ENCODE measurements at places on chromosomes 12 and 14. TPM values are rescaled to one million over a fixed set of nuclear protein-coding genes. Genes with fewer than 3 reads are reported as not detected.

RTL1 gene
- polyA plus RNA-seq, result not detected

MOAP1 gene
- polyA plus RNA-seq, result 40.1 TPM

IKZF4 gene
- polyA plus RNA-seq, result 2.7 TPM

SPIC gene
- not detected for polyA plus RNA-seq

TRHDE gene
- polyA plus RNA-seq, result 1.6 TPM

CLEC2A gene
- not detected for polyA plus RNA-seq

DLGAP5 gene
- polyA plus RNA-seq, result not detected

CELA1 gene
- polyA plus RNA-seq, result not detected

CLEC14A gene
- 22.4 TPM for polyA plus RNA-seq

SLC8B1 gene
- polyA plus RNA-seq, result 18.6 TPM

SDS gene
- polyA plus RNA-seq, result not detected

FOXM1 gene
- polyA plus RNA-seq, result 1.3 TPM

SARNP gene
- 109 TPM for polyA plus RNA-seq

WSCD2 gene
- polyA plus RNA-seq, result 2.0 TPM

C1RL gene
- 25.2 TPM for polyA plus RNA-seq

SMCO2 gene
- not detected for polyA plus RNA-seq

OTX2 gene
- not detected for polyA plus RNA-seq

SLCO1A2 gene
- 0.15 TPM for polyA plus RNA-seq

HOXC9 gene
- 11.7 TPM for polyA plus RNA-seq

NOPCHAP1 gene
- polyA plus RNA-seq, result 14.8 TPM

ADCK1 gene
- 10.3 TPM for polyA plus RNA-seq

IL26 gene
- polyA plus RNA-seq, result not detected

TAMALIN gene
- 22.3 TPM for polyA plus RNA-seq

CAMKK2 gene
- 16.3 TPM for polyA plus RNA-seq

SLC25A47 gene
- 1.0 TPM for polyA plus RNA-seq

ESRRB gene
- polyA plus RNA-seq, result 19.1 TPM

MYF5 gene
- polyA plus RNA-seq, result not detected

RBMS2 gene
- polyA plus RNA-seq, result 8.5 TPM

MYO1A gene
- 0.77 TPM for polyA plus RNA-seq

MTRFR gene
- 12.8 TPM for polyA plus RNA-seq

LHX5 gene
- polyA plus RNA-seq, result not detected

PAX9 gene
- polyA plus RNA-seq, result not detected

KRT79 gene
- not detected for polyA plus RNA-seq

All from kidney (tissue), 22 donors.